SK-N-DZ (cell line): ENCODE measurements at places on chromosomes 16 and 17.

- no peak for DNase-seq
Observed at GRCh38 chr16:22272870-22273650, 24.1 kb upstream of the POLR3E start.

DNA sequence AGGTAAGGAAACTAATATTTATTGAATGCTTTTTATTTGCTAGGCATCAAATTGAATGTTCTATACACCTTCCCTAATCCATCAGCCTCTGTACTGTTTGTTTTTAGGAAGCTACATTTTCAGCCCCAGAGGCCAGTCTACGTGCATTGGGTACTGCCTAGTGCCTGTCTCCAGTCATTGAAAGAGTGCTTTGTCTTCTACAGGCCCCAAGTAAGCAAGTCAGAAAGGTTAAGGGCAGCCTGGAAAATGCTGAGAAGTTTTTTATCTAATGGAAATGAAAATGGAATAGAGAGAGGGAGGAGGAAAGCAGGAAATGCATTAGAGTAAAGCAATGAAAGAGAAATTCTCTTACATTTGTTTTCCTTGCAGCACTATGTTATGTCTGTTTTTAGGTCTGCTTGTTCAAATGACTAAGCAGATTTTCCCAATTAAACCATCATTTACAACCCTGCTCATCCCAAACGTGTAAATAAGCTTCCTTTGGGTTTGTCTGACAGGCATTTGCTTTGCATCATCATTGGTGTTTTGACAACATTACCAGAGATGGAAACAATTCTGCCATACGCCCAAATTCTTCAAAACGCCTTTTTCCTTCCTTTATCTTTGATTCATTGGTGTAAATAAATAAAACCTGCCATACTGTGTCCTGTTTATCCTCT lies 116.0 kb upstream of the GOT2 start:
- DNase-seq: no peak

DNA sequence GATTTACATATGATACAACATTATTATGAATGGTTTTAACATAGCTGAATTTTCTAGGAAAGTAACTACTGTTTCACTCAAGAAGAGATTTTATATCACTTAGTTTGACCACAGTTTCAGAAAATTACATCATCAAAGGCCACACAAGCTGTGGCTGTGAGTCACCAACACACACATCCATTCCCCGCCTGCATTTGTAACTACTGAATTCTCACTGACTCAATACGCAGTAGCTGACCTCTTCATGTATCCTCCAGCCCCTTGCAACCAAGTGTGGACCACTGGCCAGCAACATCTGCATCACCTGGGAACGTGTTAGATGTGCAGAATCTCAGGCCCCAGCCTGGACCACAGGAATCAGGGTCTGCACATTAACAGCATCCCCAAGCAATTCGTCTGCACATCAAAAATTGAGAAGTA lies 197.6 kb downstream of the XYLT1 start:
- no peak for DNase-seq

- no peak for DNase-seq
Observed at GRCh38 chr17:59778996-59779395, 71.5 kb downstream of the VMP1 start.

DNA sequence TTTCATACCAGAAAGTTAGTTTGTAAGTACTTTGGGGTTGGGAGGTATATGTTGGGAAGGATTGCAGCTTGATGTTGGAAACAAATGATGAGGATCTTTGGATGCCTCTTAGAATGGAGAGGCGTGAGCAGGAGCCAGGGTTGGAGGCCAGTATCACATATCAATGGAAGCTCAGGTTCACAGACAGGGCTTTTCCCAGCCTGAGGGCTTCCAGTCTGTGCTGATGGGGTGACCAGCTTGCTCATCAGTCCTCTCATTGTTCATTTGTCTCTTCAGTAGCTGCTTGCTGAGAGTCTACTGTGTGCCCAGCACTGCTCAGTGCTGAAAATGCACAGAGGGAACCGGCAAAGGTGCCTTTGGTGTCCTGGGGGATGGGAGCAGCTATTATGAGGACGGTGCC lies 5.8 kb downstream of the DNAAF1 start:
- DNase-seq: no peak

GRCh38 chr17:77834170-77835115 lies 124.1 kb upstream of the TNRC6C start:
- DNase-seq: no peak

DNA sequence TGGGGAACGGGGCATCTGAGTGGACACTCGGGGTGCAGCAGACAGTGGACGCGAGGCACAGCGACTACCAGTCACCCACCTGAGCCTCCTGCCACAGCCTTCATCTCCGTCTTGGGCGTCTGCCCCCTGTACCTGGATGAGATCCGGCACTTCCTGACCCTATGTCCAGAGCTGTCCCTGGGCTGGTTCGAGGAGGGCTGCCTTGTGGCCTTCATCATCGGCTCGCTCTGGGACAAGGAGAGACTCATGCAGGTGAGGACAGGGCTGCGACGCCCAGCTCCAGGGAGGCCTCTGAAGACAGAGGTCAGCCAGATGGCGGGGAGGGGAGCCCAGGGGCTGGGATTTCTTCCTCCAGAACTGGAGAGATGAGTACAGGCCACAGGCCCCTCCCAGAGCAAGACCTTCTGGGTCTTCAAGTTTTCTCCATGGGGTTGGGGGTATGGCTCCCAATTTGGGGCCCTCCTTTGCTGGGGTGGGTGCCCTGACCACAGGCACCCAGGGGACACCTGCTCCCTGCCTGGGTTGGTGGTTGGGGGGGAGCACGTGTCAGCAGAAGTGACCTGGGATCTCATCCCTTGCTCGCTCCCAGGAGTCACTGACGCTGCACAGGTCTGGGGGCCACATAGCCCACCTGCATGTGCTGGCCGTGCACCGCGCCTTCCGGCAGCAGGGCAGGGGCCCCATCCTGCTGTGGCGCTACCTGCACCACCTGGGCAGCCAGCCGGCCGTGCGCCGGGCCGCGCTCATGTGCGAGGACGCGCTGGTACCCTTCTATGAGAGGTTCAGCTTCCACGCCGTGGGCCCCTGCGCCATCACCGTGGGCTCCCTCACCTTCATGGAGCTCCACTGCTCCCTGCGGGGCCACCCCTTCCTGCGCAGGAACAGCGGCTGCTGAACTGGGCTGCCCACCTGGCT lies 1.9 kb downstream of the AANAT start:
- DNase-seq: no peak

DNA sequence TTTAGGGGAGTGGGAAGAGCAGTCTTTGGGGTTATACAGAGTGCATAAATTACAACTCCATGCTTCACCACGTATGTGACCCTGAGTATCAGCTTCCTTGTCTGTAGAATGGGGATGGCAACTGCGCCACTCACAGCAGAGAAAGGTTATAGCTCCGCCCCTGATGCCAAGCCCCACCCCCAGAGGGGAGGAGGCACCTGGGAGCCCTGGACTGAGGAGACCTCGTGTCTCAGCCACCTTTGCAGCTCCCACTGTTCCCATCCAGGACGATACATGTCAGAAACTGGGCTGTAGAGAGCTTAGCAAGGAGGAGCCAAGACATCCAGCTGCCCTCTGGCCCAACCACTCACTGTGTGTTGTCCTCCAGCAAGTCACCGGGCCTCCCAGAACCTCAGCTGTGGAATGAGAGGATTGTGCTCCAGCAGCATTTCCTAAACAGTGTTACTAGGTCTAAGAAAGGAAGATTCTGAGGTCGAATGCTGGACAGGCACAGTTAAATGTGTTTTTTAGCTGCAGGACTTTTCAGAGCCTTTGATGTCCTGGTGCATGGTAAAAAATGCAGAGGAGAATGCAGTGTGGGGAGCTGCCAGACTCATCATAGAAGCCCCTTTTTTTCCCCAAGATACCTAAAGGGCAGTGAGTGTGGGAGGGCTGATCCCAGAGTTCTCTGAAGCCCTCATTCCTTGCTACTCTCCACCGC lies 49.4 kb downstream of the BEAN1 start:
- DNase-seq: no peak

GRCh38 chr17:77353684-77354419 lies 213.1 kb downstream of the SEC14L1 start:
- no peak for DNase-seq

GRCh38 chr16:52729731-52730130 lies 182.8 kb upstream of the TOX3 start:
- DNase-seq: no peak
